ENCODE measurements at places on chromosomes 1 and 21.

DNA sequence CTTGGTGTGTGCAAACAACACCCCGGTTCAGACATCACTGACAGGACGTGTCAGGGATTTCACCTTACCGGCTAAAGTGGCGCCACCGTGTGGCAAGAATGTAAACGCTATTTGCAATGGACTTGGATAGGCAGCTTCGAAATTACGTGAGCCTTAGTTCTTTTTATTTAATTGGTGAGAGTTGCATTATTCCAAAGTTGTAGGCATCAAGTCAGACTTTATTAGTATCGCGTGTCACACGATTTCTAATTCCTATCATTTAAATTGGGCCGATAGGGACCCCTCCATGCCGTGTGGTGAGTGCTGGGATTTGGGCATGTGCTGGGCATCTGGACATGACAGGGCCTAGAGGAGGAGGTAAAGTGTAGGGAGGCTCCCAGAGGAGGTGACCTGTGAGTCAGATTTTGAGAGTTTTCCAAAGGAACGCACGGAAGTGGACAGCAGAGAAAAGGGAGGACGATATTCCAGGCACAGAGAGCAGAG lies 14.5 kb upstream of the CPT2 start:
- DNase-seq = peak; percentile 88

GRCh38 chr1:182666706-182667105 lies 17.7 kb downstream of the RGS8 start:
- no peak for DNase-seq

- DNase-seq = no peak
Observed at GRCh38 chr1:18229625-18230024, 122.0 kb downstream of the IGSF21 start.

GRCh38 chr1:93190432-93190831 lies 9.9 kb downstream of the CCDC18 start:
- DNase-seq = no peak

- no peak for DNase-seq
Observed at GRCh38 chr1:65459397-65459768, 38.9 kb downstream of the LEPR start.

DNA sequence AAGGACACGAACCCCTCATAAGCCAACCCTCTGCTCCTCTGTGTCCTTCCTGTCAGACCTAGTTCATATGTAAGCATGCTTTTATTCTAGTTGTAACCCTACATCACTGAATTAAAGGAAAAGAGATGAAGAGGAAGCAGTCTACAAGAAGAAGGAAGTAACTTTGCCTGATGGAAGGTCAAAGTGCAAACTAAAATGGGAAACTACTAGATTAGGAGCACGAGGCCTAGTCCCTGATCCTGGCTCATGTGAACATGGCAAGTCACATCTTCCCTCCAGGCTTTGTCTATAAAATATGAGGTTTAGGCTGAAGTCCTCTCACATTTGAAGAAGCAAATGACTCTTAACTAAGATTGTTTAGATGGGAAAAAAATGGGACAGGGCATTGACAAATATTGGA lies 13.2 kb downstream of the ZMYND12 start:
- DNase-seq = no peak

DNA sequence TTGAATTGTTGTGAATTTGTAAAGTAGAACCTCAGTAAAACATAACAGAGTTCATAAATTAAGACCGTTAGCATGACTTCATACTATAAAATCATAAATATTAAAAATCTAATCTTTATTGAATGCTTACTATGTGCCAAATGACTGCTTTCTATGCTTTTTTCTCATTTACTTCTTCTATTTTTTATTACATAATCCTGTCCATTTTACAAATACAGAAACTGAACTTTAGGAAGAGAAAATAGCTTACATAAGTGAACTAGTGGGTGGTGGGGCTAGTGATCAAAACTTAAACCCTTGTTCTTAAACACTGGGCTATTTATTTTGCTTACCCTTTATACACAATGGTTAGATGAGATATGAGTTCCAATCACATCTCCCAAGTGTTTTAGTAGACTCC lies 122.3 kb downstream of the ZC3H11B start:
- DNase-seq = no peak

- DNase-seq = peak; percentile 80
Observed at GRCh38 chr21:42337830-42338728, 12.7 kb downstream of the TFF2 start.

DNA sequence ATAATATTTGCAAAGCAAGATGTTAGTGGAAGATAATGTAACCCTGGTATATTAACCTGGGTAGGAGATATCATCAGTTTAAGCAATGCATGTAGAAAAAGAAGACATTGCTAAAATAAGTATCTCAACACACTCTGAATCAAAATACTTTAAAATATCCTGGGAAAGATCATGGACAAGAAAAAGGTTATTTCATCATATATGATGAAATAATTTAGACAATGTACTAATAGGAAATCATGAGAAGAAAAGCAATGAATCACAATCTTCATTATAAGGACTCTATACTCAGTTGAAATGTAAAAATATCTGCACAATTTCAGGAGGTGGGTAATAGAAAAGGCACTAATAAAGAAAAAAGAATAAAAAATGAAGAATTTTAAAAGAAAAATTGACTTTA lies 158.8 kb downstream of the KCNT2 start:
- DNase-seq = no peak

DNA sequence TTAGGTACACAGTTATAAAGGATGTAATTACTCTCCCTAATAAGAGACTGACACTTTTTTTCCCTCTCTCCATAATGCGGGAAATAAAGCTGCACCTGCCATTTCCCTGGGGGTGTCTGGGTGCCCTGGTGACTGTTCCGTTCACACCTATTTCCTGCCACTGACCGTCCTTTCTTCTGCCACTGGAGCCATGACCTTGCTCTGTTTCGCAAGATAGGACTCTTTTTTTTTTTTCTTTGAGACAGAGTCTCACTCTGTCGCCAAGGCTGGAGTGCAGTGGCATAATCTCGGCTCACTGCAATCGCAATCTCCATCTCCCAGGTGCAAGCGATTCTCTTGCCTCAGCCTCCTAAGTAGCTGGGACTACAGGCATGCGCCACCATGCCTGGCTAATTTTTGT lies 66.1 kb upstream of the SERBP1 start:
- DNase-seq = no peak

DNA sequence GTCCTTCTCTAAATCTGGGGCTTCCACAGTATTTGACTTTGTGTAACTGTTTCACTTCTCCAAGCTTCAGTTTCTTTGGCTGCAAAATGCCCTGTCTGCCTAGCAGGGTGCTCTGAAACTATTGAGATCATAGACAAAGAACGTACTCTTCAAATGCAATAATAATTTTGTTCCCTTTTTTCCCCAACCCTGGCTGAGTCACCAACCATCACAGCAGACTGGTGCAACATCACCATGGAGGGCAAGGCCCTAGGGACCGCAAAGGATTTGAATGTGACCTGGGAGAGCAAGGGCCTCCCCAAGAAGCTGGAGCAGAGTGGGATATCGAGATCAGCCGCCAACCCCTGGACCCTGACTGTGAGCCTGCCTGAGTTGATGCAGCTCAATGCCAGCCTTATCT lies 115.0 kb downstream of the FCRL5 start:
- no peak for DNase-seq

DNA sequence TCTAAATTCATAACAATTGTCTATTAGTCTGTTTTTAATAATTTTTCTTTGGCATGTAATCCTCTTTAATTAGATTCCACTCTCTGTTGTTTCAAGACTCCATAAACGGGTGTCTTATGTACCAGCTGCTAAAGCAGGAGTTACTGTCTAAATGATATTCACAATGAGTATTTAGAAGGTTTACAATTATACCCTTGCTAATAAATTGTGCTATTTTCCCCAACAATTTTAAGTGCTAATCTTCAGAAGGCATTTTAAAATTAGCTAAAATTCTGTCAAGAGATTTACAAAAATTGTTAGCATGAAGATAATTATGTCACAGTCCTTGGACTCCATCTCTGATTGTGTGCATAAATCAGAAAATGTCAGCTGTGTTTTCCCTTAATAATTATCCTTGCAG lies 83.7 kb downstream of the DPYD start:
- DNase-seq = no peak

DNA sequence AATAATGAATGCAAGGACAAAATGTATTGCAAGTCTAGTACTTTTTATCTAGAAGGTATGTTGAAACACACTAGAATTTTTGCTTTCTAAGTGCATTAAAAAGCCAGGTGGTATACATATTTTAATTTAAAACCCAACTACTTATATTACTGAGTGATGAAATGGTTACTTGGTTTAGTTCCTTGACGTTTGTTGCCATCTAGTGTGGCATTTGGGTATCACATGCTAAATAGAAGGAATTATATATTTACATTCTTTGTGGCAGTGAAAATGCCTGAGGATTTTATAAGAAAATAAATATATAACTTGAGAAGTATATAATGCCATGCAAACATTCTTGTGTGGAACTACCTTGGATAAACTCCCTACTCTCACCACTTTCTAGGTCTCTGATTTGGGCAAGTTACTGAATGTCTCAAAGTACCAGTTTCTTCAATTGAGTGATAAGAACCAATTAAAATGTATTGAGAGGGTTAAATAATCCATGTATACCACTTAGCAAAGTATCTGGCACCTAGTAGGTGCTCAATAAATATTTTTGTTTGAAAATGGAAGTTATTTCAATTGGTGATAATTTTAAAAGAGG lies 69.6 kb downstream of the SDCCAG8 start:
- no peak for DNase-seq

- DNase-seq = no peak
Observed at GRCh38 chr1:178664278-178664677, 60.8 kb upstream of the RALGPS2 start.

DNA sequence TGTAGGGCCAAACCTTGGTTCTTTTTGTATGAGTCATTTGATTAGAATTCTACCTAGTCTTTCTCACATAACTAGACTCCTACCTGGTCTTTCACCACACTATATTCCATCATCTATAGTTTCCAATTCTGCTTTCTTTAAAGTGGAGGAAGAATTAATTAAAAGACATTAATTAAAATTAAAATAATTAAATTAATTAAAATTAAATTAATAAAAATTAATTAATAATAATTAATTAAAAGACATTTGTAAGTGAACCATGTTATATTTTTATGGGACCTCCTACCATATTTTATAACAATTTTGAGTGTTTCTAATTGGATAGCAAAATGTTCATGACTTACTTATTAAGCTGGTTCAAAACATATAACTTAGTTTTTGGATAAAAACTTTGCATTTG lies 77.4 kb downstream of the CCDC18 start:
- DNase-seq = no peak

DNA sequence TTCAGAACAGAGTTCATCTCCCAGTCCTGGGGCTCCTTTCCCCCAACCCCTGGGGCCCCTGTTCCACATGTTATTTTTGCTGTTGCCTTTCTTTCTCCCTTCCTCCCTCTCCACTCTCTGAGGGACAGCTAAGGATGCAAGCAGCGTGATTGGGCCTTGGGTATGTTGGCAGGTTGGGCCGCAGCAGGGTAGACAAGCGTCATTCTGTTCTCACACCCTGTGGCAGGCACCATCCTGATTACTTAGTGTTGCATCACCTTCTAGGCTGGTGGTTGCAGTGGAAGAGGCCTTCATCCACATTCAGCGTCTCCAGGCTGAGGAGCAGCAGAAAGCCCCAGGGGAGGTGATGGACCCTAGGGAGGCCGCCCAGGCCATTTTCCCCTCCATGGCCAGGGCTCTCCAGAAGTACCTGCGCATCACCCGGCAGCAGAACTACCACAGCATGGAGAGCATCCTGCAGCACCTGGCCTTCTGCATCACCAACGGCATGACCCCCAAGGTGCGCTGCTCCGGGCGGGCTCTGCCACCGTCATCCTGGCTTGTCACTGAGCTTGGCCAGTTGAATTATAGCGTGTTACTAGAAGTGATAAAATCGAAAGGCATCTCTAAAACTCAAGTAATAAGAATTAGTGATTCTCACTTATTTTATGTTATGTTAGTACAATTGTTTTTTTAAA lies 43.4 kb downstream of the VANGL1 start:
- no peak for DNase-seq

DNA sequence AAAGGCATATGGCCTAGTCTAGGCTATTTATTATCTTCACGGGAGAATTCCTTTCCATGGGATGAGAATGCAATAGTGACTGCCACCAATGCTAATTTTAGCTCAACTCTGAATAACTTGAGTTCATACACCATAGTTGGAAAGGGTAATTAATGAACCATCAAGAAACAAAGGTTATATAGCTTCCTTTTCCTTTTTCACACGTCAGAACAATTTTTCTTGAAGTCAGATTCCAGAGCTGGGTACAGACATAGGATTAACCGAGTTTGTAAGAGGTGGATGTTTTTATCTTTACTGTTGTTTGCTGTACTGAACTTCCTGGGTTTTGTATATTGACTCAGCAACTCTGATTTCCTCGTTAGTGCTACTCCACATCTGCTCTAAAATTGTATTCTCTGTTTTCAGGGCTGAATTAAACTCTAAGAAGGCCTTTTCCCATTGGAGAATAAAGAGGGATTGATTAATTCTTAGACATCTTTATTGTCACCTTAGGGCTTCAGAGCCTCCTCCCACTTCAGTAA lies 262.0 kb downstream of the NUF2 start:
- no peak for DNase-seq

GRCh38 chr1:80915491-80915890 lies 885.2 kb upstream of the ADGRL2 start:
- no peak for DNase-seq

DNA sequence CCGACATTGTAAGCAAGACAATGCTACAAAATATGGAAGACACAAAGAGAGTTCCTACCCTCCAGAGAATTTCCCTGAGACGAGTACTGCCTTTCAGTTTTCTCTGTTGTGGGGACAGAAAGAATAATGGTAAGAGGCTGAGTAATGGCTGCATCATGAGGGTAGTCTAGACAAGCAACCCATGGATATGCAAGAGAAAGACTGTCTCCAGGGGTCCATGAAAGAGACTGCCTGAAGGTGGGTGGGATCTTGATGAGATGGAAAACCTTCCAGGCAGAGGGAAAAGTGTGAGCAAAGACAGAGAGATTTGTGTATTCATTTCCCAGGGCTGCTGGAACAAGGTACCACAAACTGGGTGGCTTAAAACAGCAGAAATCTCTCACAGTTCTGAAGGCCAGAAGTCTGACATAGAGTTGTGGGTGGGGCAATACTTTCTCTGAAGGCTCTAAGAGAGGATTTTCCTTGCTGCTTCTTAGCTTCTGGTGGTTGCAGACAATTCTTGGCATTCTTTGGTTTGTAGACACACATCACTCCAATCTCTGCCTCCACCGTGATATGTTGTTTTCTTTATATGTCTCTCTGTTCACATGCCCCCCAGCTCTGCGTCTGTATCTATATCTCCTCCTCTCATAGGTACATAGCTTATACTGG lies 41.4 kb downstream of the ANP32E start:
- DNase-seq = no peak

- DNase-seq = no peak
Observed at GRCh38 chr1:39886757-39887231, 3.5 kb upstream of the TRIT1 start.

All from stimulated activated CD4-positive, alpha-beta T cell treated with anti-CD3 and anti-CD28 coated beads, Interleukin-4, amount 100 ng/mL, for 48 hours (primary cell).